ENCODE measurements at places on chromosomes 5 and 9.

- DNase-seq: no peak
These were observed 20.7 kb upstream of the STX17 start for GRCh38 chr9:99885747-99886146.

- DNase-seq: no peak
These were observed 88.1 kb downstream of the PCSK1 start for GRCh38 chr5:96344678-96345577.

DNA sequence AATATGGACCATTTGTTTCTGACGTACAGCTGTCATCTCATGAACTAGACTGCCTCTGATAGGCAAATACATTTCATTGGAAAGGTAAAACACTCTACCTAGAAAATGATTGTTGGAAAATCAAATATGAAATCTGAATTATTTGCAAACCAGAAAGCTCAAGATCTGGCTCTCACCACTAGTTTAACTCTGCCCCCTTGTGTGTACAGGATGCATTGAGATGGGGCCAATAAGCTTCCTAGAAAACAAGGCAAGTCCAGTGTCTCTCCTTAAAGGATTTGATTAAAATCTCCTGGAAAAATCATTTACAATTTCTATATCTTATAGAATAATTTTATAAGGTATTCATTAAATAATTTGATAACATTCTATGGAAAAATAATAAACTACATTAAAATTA lies 311.9 kb upstream of the ANKH start:
- no peak for DNase-seq

DNA sequence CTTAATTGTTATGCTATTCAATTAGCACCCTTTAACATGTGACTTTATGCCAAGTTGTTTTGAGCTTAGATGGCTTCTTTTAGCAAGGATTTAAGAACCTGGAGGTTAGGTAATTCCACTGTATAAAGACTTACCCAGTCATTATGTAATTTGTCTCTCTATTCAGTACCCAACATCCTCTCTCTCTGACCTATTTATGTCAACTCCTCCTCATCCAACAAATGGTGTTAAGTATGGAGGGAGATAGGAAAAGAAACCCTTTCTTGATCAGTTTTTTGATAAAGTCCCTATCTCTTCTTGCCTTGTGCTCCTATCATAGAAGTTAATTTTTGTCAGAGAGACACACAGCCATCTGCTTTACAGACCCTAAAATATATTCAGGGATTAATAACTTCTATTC lies 181.2 kb upstream of the GPR151 start:
- no peak for DNase-seq

DNA sequence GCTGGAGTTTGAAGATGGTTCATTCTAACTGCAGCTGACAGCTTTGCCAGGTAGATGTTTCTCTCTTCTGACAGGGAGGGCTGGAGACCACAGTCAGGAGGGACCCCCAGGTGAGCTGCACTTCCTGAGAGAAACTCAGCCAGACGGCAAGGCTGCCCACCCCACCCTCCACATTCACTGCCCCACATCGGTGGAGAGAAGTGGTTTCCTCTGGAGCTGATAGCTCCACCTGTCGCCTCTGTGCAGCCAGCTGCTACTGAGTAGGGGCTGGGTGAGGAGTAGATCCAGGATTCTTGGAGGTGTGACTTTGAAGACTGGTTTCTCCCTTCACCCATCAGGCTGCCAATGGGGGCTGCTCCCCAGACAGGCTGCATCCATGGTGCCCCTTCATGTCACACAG lies 175.0 kb downstream of the CARTPT start:
- DNase-seq: no peak

DNA sequence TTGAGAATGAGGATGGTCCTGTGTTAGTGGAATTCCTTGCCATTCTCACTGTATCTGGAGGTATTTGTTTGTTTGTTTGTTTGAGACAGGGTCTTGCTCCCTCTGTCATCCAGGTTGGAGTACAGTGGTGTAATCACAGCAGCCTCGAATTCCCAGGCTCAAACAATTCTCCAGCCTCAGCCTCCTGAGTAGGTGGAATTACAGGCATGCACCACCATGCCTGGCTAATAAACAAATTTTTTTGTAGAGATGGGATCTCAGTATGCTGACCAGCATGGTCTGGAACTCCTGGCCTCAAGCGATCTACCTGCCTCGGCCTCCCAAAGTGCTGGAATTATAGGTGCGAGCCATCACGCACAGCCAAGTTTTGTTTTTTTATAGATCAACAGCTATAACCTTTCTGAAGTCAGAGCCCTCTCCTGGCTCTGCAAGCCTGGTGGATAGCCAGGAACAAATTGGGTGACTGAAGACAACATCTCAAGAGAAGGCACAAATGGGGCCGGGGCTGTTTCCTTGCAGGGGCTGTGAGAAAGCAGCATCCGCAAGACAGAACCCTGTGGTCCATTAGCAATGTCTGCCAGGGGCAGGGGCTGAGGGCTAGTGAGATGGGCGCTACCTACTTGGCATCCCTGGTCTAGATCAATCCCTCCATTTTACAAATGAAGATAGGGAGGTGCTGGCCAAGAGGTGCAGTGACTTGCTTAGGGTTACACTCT lies 18.8 kb downstream of the SH3PXD2B start:
- DNase-seq: no peak

DNA sequence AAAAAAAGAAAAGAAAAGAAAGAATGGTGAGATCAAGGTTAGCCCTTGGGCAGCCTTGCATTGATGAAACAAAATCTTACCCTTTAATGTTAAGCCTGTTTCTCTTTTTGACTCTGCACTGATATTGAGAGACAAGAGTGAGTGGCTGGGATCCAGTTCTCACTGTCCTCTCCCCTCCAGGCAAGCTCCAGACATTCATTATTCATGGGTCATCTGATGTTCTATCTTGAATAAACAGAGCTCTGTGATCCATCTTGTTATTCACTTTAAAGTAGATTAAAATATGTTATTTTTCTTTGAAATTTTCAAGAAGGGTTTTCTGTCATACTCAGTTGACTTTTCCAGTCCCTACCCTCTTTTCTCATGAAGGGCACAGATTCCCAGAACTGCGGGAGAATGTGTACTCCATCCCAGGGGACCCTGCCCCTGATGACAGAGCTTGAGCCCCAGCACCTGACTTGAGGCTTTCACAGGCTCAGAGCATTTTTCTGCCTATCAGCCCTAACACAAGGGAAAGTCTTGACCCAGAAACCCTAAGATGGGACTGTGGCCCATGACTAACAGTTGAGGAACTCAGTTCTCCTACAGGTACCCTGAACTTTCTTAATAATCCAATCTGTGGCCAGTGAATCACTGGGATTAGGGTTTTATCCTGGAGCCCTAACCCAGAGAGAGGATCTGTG lies 24.1 kb downstream of the ACTL7B start:
- no peak for DNase-seq

- DNase-seq: no peak
These were observed 19.8 kb downstream of the CORO2A start for GRCh38 chr9:98172604-98173003.

- DNase-seq: no peak
These were observed 9.8 kb downstream of the PIK3R1 start for GRCh38 chr5:68225188-68225910.

GRCh38 chr9:131426545-131426944 lies 32.7 kb downstream of the PRRC2B start:
- DNase-seq: no peak

GRCh38 chr9:86408121-86408520 lies 53.9 kb upstream of the TUT7 start:
- DNase-seq: no peak

DNA sequence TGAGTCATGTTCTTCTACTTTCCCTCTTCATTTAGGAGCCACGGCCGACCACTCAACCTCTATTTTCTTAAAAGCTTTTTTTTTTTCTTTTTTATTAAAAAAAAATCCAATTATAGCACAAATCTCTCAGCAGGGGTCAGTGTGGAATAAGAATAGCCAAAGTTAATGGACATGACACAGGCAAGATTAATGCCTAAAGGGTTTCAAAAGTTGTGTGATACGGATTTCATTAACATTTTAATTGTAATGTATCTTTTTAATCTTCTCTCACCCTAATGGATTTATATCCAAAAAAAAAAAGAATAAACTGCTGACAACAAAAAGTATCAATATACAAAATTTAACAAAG lies 5.4 kb downstream of the NACC2 start:
- no peak for DNase-seq

DNA sequence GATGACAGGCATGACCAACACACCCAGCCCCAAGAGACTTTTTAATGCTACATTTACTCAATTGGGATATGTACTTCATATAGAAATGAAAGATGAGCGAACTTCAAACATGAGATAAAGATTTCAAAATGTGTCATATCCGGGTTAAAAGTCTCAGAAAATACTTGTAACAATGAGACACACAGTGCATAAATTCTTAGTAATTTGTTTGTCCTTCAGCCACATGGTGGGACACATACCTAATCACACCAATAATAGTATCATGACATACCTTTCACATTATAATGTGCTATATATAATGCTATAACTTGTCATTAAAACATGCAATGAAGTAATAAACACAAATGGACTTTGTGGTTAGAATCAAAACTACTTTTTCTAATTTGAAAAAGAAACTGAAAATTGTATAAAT lies 204.7 kb upstream of the RFX3 start:
- DNase-seq: no peak

GRCh38 chr5:5467737-5468136 lies 45.3 kb downstream of the ICE1 start:
- no peak for DNase-seq

- no peak for DNase-seq
These were observed 223.1 kb upstream of the DAP start for GRCh38 chr5:10984021-10984715.

GRCh38 chr5:14488709-14489108 lies 92.9 kb upstream of the OTULINL start:
- DNase-seq: no peak

DNA sequence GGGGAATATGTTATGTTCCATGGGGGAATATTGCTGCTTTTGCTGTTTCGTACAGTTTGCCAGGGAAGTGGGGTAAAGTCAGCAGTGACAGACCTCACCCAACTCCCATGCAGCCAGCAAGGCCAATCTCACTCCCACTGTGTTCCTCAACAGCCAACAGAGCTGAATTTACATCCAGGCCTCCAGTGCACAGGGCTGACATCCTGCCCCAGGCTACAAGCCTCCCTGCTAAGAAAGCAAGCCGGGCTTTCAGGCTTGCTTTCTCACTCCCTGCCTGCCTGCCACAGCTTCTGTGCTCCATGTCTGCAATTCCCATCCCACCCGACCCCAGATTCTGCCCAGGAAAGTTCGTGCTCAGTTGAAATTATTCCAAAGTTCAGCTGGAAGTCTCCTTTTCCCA lies 25.5 kb upstream of the SNCAIP start:
- DNase-seq: no peak

DNA sequence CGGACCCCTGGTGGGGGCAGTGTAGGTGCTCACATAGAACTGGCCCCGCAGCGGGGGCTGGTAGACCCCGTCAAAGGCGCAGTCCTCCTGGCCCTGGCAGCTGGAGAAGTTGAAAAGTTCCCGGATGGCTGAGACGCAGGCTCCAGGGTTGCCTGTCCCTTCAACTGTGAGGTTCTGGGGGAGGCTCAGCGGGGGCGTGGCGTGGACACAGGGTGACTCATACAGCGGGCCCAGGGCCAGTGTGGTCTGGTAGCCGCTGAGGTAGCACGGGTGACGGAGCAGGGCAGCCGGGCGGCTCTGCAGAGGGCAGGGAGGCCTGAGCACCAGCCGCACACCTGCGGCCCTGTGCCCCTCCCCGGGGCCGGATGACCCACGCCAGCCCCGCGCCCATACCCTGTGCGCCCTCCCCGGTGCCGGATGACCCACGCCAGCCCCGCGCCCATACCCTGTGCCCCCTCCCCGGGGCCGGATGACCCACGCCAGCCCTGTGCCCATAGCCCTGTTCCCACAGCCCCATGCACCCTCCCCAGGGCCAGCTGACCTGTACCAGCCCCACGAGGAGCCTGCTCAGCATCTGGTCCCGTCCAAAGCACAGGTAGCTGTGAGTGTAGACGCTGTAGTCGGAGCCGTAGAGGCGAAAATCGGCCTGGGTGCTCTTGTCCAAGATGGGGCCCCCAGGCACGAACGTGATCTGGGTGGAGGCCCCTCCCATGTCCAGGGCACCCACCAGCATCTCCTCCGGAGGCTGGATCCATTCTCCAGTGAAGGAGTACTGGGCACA lies 5.0 kb downstream of the ENTPD8 start:
- no peak for DNase-seq

DNA sequence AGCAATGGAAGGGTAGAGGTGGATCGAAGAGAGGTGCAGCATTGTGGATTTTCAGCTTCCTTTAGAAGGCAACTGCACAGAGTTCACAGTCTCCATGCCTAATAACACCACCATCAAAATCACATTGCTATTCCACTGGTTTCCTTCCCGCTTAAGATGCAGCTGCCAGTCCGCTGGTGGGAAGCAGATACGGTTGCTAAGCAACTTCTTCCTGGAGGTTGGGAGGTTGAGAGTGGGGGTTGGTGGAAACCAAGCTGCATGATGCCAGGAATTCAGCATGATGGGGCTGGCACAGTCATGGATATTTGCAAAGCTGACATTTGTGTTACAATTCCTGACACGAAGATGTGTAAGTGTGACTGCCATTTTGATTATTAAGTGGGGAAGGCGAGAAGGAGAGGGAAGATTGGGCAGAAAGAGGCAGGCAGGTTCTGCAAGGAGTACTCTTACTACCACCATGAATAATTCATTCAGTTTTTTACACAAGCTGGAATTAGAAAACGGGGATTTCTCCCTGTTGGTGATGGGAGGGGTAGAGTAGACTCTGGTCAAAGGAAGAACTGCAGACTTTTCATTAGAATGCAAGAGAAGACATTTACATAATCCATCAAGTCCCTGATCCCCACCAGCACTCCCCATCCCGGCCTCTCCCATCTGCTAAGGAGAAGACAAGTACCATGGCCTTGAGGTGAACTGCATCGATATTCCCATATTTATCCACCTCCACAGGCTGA lies 87.5 kb downstream of the GLDC start:
- no peak for DNase-seq

DNA sequence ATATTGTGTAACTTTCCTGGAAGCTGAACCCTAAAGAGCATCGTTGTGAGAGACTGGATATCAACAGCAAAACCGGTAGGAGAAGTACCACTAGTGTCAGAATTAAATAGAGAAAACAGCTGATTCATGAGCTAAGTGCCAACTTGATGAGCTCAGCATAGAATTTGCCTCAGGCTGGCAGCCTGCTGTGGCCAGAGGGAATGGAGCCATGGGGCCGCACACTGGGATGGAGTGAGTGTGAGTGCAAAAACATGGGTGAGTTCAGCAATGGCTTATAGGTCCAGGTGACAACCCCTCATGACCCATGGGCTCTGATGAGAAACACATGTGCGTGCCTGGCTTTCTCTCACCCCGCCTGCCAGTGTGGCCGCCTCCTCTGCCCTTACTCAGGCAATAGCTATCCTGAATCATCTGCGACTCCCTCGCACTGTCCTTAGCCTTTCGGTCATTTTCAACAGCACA lies 25.4 kb downstream of the ADAMTS16 start:
- no peak for DNase-seq

- DNase-seq: no peak
These were observed 59.8 kb upstream of the GOLPH3 start for GRCh38 chr5:32233696-32234447.

GRCh38 chr5:177303925-177304391 lies 359 bp downstream of the PRELID1 start:
- no peak for DNase-seq

GRCh38 chr5:105922574-105922973 lies 1748.2 kb downstream of the EFNA5 start:
- no peak for DNase-seq

- DNase-seq: no peak
These were observed 11.5 kb downstream of the HMGCS1 start for GRCh38 chr5:43301653-43302091.

GRCh38 chr5:83385812-83386211 lies 85.7 kb upstream of the VCAN start:
- DNase-seq: no peak

- DNase-seq: no peak
These were observed 199.0 kb upstream of the MVB12B start for GRCh38 chr9:126127591-126127990.

GRCh38 chr5:61631438-61631941 lies 299.4 kb downstream of the ZSWIM6 start:
- DNase-seq: no peak
